Omental fat pad (tissue), 4 donors: ENCODE measurements at places on chromosomes 1 and 21. TPM values are rescaled to one million over a fixed set of nuclear protein-coding genes. Genes with fewer than 3 reads are reported as not detected.

DNA sequence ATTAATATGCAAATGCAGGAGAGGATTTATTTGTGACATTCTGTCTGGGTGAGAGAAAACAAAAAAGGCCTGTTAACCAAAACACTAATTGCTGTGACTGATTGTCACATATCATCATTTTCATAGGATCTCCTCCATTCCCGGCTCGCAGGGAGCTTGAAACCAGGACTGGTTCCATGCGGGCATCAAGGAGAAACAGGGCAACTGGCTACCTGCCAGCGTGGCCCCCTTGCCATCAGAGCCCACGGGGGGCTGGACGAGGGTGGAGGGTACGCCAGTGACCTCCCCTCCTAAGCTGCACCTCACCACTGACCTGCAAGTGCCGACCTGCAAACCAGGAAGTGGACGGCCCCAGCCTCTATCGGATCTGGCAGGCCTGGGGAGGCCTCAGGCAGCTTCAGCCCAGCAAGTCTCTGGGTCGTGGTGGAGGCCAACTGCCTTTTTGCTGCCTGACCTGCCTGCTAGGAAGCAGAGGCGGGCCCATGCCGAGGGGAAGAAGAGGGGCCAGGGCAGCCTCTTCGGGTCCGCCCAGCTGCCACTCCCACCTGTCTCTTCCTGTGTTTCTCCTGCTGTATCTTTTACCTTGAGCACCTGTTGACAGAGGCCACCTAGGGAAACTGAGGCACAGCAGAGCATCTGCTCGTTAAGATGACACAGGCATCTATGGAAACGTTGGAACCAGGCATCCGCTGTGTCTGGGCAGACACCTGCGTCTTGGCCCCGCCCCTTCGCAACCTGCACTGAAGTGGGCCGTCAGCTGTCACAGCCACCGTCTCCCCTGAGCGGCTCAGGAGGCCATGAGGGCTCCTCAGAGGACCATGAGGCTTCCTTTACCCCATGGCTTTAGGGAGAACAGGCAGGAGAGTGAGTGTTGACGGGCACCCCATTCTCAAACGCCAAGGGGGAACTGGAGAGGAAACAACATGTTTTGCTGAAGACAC lies 74.8 kb downstream of the CASZ1 start:
- no peak for DNase-seq

GRCh38 chr1:86296305-86297205 lies 99.6 kb downstream of the ODF2L start:
- no peak for DNase-seq

- no peak for DNase-seq
These were observed 170.1 kb downstream of the SIPA1L2 start for GRCh38 chr1:232459826-232460225.

DNA sequence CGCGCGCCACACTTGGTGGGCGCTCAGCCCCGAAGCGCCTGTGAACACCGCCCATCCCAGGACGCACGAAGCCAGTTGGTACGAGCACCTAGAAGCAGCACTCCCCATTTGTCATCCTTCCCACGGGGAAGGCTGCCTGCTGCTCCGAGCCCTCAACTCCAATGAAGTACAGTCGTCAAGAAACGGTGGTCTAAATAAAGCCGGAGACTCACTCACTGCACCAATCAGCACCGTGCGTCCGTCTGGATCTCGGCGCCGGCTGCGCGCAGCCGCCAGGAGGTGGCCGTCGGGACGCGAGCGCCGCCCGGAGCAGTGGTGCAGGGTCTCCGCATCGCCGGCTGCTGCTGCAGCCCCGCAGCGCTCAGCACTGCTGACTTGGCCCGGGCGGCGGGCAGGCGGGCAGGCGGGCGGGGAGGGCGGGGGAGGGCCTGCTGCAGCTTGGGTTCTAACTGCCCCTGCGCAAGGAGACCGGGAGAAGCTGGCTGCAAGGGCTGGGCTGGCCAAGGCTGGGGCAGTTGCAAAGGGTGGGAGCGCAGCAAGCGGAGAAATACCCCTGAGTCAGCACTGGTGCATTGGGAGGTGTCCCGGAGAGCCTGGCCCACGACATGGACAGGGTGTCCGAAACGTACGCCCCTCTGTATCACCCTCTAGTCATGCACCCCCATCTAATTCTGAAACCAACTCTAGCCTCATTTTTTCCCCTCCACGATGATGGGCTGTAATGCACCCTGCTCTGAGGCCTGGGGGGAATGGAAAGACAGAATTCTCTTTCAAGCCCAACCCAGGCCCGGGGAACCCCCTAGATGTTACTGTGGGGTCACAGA lies 35.8 kb upstream of the H6PD start:
- DNase-seq = no peak

Gene EPHB2
- 3.5 TPM for total RNA-seq

DNA sequence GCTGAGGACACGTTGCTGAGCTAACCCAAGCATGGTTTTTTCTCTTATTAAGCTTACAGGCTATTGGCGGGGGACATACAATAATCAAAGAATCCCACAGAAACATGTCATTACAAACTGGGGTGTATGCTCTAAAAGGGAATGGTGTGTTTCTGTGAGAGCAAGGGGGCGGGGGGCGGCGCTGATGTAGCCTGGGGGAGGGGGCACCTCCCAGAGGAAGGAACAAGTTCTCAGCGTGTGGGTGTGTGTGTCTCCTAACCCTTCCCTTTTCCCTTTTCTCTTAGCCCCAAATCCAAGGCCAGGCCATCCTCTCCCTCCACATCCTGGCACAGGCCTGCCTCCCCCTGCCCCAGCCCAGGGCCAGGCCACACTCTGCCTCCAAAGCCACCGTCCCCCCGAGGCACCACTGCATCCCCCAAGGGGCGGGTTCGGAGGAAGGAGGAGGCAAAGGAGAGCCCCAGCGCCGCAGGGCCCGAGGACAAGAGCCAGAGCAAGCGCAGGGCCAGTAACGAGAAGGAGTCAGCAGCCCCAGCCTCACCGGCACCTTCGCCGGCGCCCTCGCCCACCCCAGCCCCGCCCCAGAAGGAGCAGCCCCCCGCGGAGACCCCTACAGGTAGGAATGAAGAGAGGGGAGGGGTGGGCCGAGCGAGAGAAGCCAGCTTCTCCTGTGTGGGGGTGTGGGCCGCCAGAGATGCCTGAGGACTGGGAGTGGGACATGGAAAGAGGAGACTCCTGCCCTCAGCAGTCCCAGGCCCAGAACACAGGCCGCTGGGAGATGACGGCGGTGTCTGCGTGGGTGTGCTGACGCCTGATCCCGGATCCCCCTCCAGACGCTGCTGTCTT lies 21.9 kb downstream of the MAP7D1 start:
- no peak for DNase-seq

- DNase-seq = no peak
These were observed 7.2 kb upstream of the SEMA4A start for GRCh38 chr1:156146020-156146768.
